ENCODE measurements at places on chromosomes 13 and 19.

DNA sequence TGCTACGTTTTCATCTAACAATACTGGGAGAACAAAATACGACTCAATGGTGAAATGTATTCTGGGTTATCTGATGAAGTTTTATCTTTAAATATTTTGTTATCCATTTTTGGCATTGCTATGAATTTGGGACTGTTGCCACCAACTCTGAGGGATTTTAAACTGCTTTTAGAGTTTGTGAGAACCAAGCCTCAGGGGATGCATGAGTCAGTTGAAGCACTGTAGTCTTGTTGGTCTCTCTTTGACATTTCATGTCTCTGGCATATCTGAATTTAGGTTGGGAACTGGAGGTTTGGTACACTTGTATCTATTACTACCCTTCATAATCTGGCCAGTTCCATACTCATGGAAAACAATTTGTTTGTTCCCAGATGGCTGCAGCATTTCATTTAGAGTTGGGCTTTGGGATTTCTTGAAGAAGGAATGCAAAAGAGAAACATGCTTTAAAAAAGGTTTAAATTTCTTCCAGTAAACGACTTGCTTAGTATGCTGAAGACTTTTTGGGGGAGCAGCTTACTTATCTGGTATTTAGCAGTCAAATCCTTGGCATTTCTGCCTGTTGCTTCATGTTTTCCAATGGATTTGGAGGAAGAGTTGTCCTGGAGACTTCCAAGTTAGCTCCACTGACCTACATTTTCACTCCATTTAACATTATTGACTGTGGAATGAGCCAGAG lies 28.9 kb downstream of the ARHGEF7 start:
- DNase-seq, result no peak

GRCh38 chr19:17340302-17340870 lies 3.0 kb downstream of the GTPBP3 start:
- DNase-seq, result no peak

GRCh38 chr19:41860419-41861115 lies 512 bp downstream of the RPS19 start:
- no peak for DNase-seq

DNA sequence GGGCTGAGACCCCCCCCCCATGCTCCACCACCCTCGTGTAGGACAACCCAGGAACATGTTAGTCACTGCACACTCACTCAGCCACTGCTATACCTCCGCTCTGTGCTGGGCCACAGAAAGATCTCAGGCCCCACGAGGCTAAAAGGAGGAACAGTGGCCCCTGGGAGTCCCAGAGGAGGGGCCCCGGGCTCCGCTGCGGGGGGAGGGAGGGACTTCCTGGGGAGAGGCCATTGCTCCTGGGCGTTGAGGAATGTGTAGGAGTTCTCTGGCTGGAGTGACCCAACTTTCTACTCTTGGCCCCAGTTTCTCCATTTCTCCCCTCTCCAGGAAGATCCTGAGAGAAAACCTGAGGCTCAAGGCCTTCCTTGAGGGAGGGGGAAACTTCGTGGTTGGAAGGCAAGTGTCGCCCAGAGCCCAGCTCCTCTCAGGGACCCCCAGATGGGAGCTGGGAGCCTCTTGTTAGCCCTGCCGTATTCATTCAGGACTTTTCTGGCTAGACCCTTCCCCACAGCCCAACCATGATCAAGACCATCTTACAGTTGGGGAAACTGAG lies 13.6 kb downstream of the ONECUT3 start:
- no peak for DNase-seq

DNA sequence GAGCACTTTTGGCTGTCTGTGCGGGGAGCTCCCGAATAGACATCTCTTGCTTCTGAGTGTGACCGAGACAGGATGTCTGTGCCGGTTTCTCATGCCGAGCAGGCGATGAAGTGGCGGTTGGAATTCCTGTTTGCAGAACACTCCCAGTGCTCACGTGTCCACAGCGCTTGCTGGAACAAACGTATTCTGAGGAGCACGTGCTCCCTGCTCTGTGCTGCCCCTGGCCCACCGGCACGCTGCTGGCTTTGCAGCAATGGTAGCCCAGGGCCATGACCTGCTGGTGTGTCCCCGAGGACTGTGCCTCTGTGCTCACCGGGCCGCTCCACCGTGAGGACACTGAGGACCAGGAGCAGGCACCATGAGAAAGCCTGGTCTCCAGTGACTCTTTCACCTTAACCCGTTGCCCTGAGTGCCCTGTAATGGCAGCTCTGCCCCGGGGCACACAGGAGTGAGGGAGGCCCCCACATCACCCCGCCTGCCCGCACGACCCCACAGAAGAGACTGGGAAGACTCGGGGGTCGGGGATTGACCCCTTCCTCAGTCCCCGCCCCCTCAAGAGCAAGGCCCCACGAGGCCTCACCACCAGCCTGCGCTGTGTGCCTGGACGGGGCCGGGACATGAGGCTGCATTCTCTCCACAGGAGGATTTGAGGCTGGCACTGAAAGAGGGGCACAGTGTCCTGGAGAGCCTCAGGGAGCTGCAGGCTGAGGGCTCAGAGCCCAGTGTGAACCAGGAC lies 40.0 kb upstream of the F7 start:
- no peak for DNase-seq

DNA sequence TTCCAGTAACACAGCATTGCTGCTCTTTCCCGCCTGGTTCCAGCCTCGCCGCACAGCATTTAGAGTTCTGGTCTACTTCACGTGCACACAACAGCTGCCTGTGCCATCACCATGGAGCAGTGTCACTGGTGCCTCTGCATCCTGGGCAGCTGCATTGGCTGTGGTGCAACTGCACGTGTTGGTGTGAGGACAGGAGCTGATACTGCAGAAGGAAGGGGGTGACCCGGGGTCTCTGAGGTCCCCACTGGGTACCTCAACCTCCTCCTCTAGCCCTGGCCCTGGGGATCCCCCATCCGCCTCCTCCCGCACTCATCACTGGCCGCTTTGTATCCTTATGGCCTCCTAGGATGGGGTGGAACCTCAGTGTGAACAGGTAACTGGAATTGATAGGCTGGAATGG lies 112.5 kb downstream of the SOX1 start:
- DNase-seq, result no peak

GRCh38 chr13:90800082-90800746 lies 547.3 kb upstream of the MIR17HG start:
- no peak for DNase-seq

DNA sequence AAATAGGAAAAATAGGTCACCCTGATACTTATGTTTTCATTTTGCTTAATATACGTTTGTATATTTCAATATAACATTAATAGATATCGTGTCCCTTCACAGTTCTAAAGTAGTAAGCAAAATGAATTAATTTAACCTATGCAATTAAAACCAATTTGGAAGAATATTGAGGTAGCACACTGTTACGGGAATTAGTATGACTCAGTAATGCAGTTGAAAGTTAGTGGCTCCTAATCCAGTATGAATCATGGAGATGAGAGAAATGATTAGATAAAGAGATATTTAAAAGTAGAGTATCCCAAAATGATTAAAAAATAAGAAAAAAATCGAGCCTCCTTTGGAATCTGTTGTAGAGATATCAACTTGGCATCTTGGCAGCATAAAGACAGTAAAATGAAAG lies 177.0 kb upstream of the SLITRK6 start:
- no peak for DNase-seq

GRCh38 chr13:113141601-113141970 lies 16.9 kb upstream of the PROZ start:
- DNase-seq, result no peak

GRCh38 chr19:12703046-12703445 lies 6.6 kb upstream of the FBXW9 start:
- DNase-seq, result no peak

DNA sequence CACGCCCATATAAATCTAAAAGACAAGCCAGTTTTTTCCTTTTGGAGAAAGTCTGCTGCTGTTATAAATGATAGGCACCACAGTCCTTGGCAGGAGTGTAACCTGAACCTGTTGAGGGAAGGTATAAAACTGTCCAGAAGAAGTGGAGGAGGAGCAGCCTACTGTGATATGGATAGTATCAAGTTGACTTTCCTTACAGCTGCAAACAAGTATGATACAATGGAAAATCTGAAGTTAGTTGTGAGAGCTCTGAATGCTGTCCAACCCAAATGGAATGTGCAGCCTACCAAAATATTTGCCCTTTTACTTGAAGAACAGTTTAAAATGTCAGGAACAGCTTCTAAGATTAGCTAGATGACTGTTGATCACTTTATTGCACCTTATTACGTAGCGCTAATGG lies 399.6 kb downstream of the FGF14 start:
- DNase-seq, result no peak

DNA sequence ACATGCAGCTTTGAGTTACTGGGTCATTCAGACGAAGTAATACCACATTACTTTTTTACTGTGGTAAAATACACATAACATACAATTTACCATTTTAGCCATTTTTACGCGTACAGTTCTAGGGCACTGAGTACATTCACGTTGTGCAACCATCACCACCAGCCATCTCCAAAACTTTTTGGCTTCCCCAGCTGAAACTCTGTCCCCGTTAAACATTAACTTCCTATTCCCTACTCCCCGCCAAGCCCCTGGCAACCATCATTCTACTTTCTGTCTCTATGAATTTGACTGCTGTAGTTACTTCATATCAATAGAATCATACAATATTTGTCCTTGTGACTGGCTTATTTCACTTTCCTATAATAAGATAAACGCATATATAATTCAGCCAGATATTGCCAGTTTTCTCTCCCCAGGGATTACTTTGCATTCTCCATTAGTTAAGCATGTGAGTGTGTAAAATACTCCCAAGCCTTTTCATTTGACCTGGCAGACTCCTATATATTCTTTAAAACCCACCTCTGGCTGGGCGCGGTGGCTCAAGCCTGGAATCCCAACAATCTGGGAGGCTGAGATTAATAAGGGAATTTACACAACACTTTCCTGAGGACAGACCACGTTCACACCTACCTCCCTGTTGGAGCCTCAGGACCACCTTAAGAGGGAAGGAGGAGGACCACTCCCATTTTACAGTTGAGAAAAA lies 10.0 kb upstream of the CYP4F22 start:
- no peak for DNase-seq

GRCh38 chr13:91375116-91375729 lies 23.2 kb upstream of the GPC5 start:
- DNase-seq, result peak; percentile 82

GRCh38 chr19:48879025-48879637 lies 6.9 kb downstream of the PPP1R15A start:
- DNase-seq, result no peak

- no peak for DNase-seq
These were observed 22.0 kb downstream of the GPC6 start for GRCh38 chr13:93248627-93249047.

DNA sequence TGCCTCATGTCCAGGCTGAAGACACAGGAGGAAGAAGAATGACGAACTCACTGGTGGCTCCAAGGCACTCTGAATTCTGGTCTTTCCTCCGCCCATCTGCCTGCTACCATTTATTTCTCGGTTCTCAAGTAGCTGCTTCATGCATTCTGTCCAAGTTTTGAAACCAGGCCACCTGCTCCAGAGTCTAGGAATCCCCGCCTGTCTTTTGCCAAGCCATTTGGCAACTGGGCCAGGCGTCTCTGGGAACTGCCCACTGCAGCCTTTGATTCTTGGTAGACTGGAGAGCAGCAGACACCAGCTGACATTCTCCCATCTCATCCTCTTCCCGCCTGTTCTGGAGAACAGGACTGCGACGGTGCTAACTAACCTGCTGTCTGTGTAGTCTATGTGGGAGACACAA lies 10.8 kb downstream of the SLC35E1 start:
- DNase-seq, result no peak
